ENCODE measurements at places on chromosomes 5 and 9. TPM values are rescaled to one million over a fixed set of nuclear protein-coding genes. Genes with fewer than 3 reads are reported as not detected.
A peak's percentile ranks its signal among the peaks of the same experiment; 100 is the strongest.

DNA sequence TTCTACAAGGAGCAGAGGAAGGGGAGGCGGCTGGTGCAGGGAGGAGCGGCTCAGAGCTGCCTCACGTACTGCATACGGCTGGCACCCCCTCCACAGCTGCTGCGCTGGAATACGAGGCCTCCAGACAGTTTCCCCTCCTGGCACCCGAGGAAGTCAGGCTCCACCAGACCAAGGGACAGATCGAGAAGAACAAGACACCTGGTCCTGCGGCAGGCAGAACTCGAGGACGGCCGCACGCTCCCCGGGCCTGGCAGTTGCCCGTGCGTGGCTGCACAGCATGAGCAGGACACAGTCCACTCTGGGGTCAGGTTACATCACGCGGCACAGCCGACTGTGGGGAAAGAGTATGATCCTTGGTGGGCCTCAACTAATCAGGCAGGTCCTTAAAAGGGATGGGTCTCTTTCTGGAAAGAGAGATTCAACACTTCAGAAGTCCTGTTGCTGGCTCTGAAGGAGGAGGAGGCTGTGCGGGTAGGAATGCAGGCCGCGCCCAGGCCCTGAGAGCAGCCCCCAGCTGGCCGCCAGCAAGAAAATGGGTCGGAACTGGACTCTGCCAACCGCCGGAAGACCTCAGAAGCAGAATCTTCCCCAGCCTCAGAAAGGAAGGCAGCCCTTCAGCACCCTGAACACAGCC is 11.6 kb downstream of the UBAC1 start:
- no peak for DNase-seq

DNA sequence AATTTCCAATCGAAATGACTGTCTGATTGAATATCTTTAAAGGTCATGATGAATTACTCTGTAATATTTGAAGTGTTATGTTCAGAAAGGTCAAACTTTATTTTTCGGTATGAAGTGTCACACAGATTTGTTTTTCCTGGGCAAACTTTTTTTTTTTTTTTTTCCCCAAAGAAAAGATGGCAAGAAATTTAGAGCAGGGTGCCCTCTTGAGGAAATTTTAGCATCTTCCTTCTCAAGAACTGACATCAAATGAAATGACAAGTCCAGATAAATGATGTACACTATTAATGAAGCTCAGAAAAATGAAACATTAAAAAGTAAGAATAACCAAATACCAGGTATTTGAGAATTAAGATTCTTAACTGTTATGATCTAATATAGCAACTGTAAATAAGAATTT is 123.6 kb downstream of the INVS start:
- peak; percentile 53 for DNase-seq

GRCh38 chr5:7886849-7887475 is 18.0 kb downstream of the MTRR start:
- DNase-seq, result peak; percentile 72

GRCh38 chr5:127961763-127962145 is 121.8 kb upstream of the SLC12A2 start:
- no peak for DNase-seq

DNA sequence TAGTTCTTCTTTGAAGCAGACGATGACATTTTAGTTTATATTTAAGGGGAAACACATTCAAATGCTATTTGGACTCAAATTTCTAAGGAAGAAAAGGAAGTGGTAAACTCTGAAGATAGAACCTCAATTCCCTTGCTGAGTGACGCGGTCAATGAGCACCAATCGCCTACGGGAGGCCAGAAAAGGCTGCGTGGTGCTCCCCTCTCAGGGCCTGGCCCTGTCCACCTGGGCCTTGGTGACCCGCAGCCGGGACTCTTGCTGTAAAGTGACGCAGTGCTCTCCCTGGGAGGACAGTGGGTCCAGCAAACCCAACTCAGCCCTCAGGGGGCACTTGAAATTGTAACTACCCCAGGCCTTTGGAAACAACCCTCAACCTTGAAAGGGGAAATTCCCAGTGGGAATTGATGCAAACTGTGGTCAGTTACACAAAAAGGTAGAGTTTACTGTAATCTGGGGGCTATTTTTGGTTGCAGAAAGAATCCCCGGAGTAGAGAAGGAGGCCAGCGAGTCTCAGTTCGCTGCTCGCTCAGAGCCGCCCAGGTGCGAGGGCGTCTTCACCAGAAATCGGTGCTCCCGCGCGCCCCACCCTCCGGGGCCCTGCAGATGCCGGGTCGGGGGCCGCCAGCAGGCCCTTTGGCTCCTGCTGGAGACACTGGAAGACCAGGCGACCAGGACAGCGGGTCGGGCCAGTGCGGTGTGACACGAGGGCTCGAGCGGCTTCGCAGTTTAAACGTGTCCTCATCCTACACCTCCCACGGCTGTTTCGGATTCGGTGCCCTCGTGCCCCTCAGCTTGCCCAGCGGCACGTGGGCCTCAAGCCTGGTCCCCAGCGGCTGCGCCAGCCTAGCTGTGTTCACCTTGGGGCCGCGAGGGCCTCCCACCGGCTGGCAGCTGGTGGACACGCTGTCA is 1.4 kb upstream of the ANKRD33B start:
- peak; percentile 33 for DNase-seq

GRCh38 chr9:79408617-79409016 is 163.1 kb upstream of the TLE4 start:
- peak; percentile 47 for DNase-seq

GRCh38 chr5:180817893-180818674 is 15.5 kb upstream of the MGAT1 start:
- no peak for DNase-seq

GRCh38 chr9:36346569-36346968 is 53.5 kb downstream of the RNF38 start:
- DNase-seq, result no peak

- DNase-seq, result peak; percentile 56
Observed at GRCh38 chr5:139138809-139139208, 59.4 kb downstream of the SIL1 start.

DNA sequence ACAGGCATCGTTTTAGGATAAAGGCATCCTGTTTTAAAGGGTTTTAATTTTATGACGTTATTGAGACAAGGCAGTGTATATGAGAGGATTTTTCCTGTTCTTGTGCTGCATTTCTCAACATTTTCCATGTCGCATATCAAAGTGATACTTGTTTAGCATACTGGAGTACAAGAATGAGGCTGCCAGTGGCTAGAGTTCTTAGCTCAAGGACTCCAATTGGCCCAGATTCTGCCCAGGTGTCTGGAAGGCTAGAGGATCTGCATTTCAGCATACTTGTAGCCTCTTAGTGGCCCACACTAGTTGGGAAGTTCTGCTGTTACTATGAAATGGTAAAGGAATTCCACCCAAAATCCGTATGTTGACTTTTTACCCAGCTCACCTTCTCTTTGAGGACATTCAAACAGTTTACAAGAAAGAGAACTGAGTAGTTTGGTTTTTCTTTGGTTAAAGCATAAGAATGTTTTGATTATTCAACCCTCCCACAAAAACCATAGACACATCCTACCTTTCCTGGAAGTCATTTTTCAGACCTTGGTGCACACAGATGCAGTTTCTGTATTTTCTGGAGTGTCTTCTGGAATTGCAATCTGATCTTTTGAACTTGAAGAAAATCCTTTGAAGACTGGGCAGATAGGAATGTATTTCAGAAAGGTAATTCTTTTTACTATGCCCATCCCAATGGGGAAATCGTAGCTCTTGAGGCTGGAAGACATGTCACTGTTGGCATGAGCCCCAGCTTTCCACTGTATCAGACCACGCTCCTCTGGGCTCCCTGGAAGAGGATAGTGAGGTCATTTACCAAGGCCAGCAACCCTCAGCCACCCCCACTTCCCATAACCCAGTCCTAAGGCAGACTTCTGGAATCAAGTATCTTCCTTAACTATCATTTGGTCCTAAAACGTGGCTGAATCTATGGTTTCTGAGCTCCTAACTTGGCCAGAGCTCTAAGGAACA is 11.3 kb downstream of the SLC23A1 start:
- peak; percentile 43 for DNase-seq

GRCh38 chr5:96671441-96671840 is 9.3 kb downstream of the CAST start:
- DNase-seq, result no peak

DNA sequence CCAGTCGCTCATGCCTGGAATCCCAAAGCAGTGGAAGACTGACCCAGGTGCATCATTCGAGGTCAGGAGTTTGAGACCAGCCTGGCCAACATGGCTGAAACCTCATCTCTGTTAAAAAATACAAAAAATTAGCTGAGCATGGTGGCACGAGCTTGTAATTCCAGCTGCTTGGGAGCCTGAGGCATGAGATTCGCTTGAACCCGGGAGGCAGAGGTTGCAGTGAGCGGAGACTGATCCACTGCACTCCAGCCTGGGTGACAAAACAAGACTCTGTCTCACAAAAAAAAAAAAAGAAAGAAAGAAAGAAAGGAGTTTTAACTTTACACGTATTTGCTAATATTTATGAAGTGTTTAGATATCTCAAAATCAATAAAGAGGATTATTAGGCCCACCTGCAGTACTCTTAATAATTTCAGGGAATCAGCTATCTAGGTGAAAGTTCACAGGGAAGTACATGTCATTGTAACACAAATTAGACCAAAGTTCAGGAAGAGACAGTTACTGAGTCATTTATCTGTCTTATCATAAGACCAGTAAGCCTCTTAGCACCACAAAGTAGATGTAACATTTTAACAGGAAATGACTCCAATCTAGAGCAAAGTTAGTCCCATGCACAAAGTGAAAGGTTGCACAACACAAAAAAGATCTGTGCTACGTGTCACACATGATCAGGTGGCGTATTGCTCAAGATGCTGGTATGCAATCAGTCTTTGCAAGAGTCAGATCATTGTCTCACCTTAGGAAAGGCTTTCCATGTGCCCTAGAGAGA is 34.1 kb upstream of the PLIN2 start:
- DNase-seq, result peak; percentile 99

GRCh38 chr5:139954022-139954421 is 89.1 kb downstream of the NRG2 start:
- DNase-seq, result no peak

DNA sequence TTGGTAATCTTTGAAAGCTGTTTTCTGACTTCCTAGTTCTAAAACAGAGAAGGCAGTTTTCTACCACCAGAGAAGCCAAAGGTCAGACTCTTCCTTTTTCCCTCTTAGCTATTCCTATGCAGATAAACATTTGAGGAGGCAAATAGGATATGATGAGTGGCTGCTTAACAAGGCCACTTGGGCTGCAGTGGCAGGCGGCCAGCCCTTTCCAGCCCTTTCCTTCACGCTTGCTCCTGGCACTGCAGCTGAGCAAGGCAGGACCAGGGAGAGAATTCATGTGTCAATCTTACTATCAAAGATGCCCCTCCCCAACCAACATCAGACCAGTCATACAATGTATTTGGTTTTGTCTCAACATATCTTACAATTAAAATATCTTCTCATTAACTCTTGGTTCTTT is 36.8 kb upstream of the RNF38 start:
- peak; percentile 20 for DNase-seq

DNA sequence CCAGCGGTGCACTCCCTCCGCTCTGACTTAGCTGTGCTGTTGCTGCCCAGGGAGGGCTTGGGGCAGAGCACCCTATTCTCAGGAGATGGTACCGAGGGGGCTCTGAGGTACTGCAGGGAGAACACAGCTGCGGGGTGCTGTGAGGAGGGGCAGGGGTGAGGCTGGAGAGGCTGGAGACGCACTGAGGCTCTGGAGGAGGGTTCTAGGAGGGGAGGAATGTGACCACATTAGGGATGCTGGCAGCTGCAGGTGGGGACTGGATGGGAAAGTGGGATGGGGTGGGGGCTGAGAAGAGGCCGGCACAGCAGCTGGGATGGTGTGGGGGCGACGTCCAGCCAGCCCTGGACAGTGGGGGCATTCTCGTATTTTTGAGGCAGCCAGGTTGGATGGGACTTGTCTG is 20.9 kb downstream of the NCS1 start:
- no peak for DNase-seq

DNA sequence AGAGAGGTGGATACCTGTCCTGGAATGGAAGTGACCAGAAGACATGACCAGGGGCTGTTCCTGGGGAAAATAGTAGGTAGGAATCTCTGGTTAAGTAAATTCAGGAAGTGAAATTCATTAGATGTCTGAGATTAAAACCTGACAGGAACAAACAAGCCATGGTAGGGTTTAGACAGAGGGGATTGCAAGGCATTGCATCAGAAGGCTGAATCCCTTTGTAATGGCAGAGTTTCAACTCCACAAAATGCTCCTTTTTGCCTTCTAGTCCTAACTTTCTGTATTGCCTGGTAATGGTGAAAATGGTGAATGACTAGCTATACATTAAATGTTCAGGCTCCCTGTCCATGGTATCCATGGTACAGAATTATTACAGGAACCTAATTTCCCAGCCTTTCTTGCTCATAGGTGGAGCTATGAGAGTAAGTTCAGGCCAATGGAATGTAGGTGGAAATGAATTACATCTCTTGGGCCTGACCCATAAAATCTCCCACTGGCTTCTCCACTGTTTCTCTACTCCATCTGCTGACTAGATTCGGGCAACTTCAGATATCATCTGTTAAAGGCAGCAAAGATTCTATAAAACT is 113.4 kb upstream of the CNTLN start:
- DNase-seq, result peak; percentile 47

- DNase-seq, result no peak
Observed at GRCh38 chr5:180214870-180215770, 6.1 kb upstream of the RASGEF1C start.

DNA sequence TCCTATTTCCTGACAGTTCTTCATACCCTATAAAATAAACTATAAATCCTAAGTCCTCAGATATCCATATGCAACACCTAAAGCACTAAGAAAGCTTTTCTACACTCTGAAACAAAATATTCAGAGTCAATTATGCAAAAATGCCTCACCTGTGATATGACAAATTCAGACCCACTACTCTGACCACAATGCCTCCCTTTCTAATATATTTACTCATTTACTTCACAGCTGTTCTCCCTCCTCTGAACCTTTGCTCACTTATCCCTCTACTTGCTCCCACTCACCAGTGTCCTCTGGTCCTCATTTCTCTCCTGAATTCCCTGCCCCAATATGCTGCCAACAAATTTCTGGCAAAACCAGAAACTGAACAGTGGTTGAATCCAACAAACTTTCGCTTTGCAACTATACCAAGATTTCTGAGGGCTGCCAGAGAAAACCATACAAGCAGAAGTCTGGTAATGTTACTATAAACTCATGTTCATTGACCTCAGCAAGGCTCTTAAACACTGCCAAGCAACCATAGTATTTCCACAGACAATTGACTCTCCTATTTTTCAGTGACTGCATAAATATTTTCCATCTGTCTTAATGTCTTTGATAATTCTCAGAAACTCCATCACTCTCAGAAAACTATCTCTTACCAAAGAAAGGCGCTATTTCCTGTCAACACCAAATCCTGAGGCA is 7.1 kb downstream of the CCNH start:
- no peak for DNase-seq

GRCh38 chr9:90007516-90008440 is 403.0 kb downstream of the GADD45G start:
- DNase-seq, result peak; percentile 82

DNA sequence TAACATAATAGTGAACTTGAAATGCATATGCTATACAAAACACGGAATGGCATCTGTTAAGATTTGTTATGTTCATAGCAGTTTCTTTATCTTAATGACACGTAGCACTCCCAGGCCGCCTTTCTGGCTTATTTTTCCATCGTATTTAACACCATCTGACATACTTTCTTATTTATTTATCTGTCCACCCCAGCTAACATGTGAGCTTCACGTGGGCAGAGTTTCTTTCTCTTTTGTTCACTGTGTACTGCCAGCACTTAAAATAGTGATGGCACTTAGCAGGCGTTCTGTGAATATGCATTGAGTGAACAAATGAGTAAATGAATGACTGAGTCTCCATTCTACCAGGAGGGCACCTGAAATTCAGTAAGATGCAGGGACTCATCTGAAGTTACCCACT is 29.4 kb upstream of the SYNPO start:
- DNase-seq, result no peak

GRCh38 chr5:175573493-175574269 is 84.2 kb upstream of the HRH2 start:
- no peak for DNase-seq

The PCDHGA8 gene
- polyA plus RNA-seq, result 0.87 TPM

The SH3GL2 gene
- polyA plus RNA-seq, result 0.05 TPM

The IL4 gene
- not detected for polyA plus RNA-seq

Data from IMR-90 (cell line).